ENCODE measurements at places on chromosomes 1 and 21.

DNA sequence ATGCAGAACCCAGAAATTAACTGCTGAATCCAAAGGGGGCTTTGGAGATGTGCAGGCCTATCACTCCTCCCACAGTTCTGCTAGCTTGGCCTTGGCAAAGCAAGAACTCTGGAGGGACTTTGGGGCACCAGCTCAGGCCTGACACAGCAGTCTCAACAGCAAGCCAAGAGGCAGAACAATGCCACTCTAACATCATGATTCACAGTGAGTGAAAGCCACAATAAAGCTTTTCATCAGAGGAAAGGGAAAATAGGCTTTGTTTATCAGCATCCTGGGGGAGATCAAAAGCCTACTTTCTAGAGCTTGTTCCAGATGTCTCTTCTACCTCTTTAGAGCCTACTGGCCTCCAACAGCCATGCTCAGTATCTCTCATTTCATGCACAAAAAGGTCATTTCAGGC lies 283.4 kb downstream of the KCNH1 start:
- DNase-seq, result no peak

DNA sequence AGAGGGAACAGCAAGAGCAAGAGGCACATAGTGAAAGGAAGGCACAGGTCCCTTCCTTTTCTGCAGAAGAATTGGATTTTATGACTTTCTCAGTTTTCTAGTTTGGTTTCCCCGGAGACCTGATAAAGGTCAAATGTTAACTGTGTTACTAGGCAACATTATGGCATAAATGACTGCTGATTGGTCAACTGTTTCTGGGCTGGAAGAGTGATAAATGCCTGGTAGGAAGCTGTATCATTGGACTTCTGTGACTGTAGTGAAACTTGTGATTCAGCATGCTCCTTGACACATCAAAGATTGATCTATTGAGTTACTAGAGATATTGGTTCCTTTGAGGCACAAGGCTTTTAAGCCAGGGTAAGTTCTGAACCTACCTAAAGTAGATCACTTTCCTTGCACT lies 55.7 kb downstream of the LRRC8C start:
- DNase-seq, result peak; percentile 24

DNA sequence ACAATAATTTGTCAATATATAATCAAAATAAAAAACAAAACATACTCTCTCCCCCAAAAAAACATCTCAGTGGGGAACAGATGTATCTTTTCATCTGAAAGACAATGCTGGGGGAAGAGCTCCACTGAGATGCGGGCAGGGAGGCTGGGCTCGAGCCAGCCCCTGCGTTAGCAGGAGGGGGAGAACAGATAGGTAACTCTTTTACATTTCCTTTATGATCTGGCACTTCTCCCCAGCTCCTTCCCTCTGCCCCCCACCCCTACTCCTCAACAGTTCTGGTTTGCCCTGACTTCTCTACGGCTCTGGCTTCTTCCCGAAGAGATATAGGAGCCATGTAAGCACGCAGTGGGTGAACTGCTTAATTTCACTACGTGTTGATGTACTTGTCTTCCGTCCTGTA lies 12.4 kb downstream of the LEPR start:
- no peak for DNase-seq

DNA sequence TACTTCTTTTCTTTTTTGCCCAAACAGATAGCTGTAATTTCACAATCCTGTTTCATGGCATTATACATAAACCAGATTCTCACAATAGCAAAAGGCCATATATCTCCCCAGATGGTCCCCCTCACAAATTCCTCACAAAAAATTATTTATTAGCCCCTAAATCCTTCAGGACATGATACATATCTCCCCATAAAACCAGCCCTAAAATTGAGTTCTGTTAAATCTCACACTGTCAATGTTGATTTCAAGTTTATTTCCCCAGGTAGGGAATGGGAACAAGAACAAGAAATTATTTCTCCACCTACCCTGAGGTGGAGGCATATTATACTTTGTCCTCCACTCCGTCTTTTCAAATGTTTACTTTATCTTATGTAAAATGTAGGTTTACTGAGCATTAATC lies 163.4 kb upstream of the CHRM3 start:
- no peak for DNase-seq

- DNase-seq, result peak; percentile 34
These were observed 30.9 kb upstream of the SSX2IP start for GRCh38 chr1:84721152-84721551.

DNA sequence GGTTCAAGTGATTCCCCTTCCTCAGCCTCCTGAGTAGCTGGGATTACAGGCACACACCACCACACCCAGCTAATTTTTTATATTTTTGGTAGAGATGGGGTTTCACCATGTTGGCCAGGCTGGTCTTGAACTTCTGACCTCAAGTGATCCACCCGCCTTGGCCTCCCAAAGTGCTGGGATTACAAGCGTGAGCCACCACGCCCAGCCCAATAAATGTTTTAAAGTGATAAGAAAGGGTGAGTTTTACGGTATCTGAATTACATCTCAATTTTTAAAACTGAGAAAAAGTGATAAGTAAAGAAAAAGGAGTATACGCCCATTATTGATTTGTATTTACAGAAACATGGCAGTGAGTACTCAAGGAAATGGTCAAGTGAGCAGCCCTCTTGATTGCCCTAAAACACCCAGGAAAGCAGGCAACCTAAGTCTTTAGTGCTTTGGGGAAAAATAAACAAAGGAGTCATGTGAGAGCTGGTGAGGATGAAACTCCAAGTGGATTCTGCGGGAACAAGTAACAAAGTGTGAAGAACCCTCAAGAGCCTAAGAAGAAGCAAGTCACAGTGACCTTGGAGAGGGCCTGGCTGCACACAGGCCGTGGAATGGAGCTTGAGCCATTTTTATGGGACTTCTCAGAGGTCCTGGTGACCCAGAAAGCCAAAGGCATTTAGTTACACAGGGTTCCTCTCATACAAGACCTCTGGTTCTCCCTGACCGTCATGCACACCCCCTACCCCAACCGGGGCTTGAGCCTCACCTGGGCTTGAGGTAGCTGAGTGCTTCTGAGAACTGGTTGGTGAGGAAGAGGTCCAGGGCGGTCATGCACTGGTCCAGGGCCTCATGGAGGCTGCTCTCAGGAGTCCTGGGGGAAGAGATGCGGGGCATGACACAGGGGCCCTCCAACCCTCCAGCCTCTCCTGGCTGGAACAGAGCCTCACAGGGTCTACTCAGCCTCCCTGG lies 9.1 kb downstream of the TTC39A start:
- no peak for DNase-seq

- no peak for DNase-seq
These were observed 8.1 kb downstream of the KAZN start for GRCh38 chr1:14606632-14607031.

DNA sequence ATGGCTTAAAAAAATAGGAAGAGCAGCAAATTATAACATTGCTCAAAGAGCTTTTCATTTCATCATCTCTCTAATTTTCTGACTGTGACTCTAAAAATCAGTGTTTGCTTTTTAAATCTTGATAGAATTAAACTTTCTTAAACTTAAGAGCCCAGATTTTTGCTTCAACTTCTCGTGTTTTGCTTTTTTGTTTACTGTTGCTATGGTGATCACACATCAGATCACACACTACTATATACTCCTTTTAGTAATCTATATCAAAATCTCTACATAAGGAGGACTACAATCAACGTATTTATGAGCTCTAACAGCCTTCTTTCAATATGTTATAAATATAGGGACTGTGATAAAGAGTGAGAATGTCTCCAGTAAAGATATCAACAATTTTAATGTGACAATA lies 537.3 kb downstream of the KCNT2 start:
- peak; percentile 13 for DNase-seq

GRCh38 chr1:116855773-116856201 lies 53.9 kb upstream of the PTGFRN start:
- peak; percentile 50 for DNase-seq

DNA sequence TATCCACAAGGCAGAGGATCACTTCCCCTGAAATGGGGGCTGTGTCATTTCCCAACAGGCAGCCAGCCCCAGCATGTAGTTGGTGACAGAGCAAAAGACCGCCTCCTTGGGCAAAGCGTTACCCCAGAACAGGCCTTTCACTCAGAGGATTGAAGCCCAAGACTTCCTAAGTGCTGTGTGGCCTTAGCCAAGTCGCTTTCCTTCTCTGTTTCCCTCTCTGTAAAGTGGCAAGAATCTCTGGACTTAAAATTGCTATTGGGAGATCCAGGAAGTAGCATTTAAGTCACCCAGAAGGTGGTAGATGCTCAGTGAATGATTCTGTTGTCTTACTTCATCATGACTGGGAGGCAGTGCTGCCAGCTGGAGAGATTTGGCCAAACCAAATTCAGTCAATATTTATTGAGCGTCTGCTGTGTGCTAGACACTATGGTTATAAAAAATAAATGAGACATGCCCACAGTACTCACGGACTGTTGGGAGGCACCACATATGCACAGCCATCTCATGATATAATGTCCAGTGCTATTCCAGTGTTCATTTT lies 35.3 kb downstream of the NIPAL3 start:
- DNase-seq, result no peak

DNA sequence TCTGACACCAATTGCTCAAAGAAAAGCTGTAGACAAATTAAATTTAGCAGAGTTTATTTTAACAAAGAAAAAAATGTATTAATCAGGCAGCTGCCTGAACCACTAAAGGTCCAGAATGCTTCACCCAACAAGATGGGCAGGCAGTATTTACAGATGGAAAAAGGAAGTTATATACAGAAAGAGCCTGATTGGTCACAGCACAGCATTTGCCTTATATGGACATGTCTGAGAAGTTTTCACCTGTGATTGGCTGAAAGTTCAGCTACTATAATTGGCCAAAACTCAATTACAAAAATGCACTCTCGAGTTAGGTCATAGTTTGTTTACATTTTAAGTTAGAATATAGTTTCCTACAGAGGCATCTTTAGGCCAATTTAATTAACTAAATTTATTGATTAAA lies 15.1 kb upstream of the FMO1 start:
- no peak for DNase-seq

DNA sequence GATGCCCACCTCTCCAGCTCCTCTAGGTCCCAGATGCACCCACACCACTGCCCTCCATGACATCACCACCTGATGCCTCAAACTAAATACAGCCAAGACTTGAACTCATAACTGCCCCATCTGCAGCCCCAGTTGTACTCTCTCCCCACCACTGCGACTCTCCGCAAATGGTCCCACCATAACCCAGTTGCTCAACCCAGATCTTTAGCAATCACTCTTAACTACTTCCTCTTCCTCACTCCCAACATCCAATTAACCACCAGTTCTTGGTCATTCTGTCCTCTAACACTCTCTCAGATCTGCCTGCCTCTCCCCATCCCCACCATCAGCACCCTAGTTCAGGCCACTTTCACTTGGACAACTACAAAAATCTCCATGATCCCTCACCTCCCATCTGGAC lies 36.8 kb upstream of the PLA2G2C start:
- DNase-seq, result no peak

- DNase-seq, result no peak
These were observed 8.2 kb downstream of the SLC19A1 start for GRCh38 chr21:45533846-45534635.

GRCh38 chr1:172004671-172005070 lies 163.4 kb downstream of the DNM3 start:
- DNase-seq, result no peak

- no peak for DNase-seq
These were observed 12.3 kb downstream of the KCNA2 start for GRCh38 chr1:110593902-110594301.

- DNase-seq, result no peak
These were observed 14.6 kb upstream of the AGTRAP start for GRCh38 chr1:11721311-11721710.

DNA sequence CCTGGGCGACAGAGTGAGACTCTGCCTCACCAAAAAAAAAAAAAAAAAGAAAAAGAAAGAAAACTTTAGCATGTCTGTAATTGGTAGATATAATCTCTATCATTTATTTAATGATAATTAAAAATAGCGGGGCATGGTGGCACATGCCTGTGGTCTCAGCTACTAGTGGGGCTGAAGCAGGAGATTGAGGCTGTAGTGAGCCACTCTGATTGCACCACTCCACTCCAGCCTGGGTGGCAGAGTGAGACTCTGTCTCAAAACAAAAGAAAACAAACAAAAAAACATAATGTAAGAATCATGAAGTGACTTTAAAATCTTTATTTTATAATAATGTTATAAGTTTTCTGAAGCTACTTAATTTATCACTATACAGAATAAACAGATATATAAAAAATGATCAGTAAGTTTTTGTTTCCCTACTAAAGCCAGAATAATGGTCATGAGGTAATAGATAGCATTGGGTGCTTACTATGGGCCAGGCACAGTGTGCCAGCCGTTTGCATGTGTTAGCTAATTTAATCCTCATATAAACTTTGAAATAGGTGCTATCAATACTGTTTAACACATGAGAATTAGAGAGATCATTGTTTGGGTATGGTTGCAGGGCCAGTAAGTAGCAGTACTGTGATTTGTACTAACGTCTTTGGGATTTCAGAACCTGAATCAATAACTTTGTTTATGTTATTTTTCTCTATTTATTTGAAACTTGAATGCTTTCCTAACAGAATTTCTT lies 23.8 kb downstream of the CLIC4 start:
- DNase-seq, result no peak

- DNase-seq, result no peak
These were observed 95.0 kb downstream of the BEND5 start for GRCh38 chr1:48681476-48682305.

GRCh38 chr1:32725615-32725982 lies 23.0 kb upstream of the SYNC start:
- DNase-seq, result no peak

- DNase-seq, result peak; percentile 17
These were observed 54.1 kb downstream of the SLC35D1 start for GRCh38 chr1:66999640-67000400.

DNA sequence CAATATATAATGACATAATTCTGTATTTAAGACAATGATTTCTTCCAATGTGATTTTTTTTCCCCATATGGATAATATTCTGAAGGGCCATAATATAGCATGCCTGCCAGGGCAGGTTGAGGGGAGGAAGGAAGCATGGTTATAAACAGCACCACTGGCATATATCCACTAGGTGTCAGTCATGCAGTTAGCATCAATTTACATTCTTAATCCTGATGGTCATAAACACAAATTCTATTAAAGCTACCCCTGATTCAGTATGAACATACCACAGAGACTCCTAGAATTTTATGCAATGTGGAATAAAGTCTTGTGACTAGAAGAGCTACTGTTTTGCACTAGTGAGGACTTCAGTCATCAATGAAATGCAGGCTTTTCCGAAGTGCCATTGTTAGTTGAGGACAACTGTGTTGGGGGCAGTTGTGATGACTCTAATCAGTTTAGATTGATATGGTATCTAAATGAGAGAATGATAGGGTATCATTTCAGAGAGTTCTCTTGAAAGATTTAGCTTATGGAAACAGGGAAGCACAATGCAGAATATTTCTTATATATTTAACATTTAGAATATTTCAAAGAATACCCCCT lies 342.7 kb upstream of the NR5A2 start:
- peak; percentile 88 for DNase-seq

GRCh38 chr1:109775398-109775797 lies 11.7 kb upstream of the EPS8L3 start:
- DNase-seq, result no peak

- DNase-seq, result no peak
These were observed 125.7 kb downstream of the MATN1 start for GRCh38 chr1:30597711-30598110.

DNA sequence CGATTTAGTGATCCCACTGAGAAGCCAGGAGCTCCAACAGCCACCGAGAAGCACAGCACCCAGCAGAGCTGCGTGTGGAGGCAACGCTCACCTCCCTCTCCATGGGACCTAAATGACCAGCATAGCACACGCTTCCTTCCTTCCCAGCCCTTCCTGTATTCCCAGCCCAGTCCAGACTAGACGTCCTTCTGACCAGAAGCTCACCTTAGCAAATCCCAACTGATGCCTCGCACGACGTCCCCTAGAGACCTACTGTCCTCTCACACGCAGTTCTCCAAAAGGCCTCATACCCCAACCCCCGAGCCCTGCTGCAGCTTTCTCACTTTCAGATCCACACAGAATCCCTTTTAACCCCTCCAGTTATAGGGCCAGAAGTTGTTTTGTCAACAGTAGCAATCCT lies 132.4 kb downstream of the SLC45A1 start:
- no peak for DNase-seq

Data from choroid plexus epithelial cell (primary cell).